ENCODE measurements at places on chromosomes 3 and 15.

DNA sequence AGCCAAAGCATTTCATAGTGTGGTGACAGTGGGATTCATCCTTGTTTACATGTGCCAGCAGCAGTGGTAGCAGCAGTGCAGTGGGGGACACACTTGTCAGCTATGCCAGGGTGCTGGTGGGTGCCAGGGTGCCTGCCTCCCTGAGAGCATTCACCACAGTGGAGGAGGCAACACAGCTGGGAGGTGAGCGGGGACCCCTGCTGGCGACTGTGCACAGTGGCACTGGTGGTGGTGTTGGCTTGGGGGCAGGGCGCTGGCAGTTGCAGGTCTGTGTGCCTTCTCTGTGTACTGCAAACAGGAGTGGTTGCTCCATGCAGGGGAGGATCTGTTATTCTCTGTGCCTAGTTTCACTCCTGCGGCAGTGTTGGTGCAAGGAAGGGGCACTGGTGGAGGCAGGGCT is 41.2 kb downstream of the CEP63 start:
- peak; percentile 30 for DNase-seq

DNA sequence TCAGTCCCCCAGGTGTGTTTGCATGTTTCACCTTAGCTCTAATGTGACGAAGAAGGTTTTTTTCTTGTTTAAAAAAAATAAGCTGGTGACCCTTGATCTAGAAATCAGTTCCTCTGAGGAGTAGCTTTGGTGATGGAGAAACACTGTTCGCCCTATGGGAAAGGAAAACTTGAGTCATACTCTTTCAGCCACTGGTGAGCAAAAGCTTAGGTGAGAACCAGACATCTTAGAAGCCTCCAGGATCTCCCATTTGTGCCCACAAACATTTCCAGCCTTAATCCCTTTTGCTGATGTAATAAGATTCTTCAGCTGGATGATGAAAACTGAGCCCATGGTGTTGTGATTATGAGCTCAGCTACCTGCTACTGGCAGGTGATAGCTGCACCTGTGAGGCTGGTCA is 37.8 kb downstream of the SLC27A2 start:
- no peak for DNase-seq

DNA sequence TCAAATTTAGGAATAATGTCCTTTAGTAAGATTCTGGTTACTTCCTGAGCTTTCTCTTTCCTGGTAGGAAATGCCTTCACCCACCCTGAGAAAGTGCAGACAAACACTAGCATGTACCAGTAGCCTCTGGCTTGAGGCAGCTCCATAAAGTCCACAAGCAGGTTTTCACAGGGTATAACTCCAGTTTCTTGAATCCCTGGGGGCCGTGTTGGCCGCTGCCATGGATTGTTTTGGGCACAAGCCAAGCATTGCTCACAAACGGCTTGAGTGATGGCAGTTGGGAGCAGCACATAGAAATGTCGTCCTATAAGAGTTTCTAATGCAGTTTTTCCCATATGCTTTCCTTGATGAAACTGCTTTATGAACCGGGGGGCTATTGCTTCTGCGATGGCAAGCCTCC is 164.1 kb downstream of the STXBP5L start:
- DNase-seq = no peak

- no peak for DNase-seq
These were observed 369.5 kb downstream of the CNTN6 start for GRCh38 chr3:1462371-1462770.

DNA sequence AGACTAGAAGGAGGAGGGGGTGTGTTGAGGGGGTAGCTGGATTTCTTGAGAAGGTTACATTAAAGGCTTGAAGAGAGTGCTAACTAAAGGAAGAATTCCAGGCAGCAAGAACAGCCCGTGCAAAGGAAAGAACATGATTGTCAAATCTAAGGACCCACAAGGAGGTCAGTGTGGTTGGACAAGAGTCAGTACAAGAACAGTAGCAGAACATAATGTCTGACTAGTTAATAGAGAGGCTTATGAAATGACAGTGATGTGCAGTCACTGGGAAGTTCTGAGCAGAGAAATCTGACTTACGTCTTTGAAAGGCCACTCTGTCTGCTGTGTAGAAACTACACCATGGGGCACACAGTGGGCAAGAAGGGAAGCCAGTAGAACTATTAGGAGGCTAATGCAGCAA is 19.8 kb upstream of the RBMS3 start:
- DNase-seq = no peak

Data from OCI-M1 (cell line).